ENCODE measurements at places on chromosomes 1 and 21.

DNA sequence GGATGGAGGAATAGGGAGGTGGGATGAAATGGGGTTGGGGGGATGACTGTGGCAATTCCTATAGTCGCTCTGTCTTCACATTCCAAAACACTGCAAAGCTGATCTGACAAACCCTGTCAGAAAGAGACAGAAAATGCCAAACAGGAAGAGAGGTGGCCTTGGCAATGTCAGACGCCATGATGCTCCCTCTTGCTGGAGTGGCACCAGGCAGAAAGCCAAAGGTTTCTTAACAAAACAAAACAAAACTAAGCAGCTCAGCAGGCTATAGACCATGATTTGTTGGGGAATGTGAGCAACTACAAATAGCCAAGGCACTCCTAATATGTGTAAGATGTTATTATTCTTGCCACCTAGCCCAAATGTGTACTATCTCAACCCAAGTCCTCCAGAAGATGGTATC is 42.9 kb upstream of the PLA2G2C start:
- DNase-seq = no peak

- no peak for DNase-seq
Observed at GRCh38 chr21:46028573-46029091, 47.1 kb downstream of the COL6A1 start.

DNA sequence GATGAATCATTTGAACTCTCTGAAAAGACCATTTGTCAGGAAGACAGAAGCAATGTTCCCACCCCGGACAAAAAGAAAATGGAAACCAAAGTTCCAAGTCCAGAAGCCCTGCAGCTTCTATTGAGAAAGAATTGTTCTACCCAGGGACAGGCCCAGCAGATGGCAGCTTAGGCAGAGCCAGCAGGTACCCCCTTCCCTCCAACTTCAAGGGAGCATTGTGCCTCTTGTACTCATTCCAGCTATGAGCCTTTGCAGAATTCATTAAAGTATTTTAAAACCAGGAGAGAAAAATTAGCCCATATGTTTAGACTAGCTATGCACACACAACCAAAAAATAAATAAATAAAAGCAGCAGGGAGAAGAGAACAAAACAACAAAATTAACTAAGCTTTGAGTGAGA is 85.2 kb upstream of the KCND3 start:
- DNase-seq = no peak

GRCh38 chr21:14492931-14493330 is 53.2 kb downstream of the SAMSN1 start:
- DNase-seq = no peak

DNA sequence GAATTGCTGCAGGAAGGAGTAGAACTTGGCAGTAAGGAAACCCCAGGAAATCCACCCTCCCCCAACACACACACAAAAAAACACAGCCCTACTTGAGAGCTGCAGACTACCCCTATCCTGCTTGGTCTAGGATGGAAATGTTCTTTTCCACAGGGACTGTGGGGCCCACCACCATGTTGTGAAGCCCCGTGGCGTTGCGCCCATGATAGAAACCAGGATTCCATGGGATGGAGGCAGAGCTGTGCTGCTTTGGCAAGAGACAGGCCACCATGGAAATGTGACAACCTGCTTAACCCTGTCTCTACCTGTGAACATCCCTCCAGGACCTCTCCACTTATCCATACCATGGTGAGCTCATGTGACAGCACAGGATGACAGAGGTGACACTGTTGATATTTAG is 121.1 kb upstream of the NGF start:
- DNase-seq = no peak

- DNase-seq = no peak
Observed at GRCh38 chr21:26934383-26934782, 32.5 kb downstream of the ADAMTS5 start.

- peak; percentile 67 for DNase-seq
Observed at GRCh38 chr1:203271018-203271743, 34.1 kb upstream of the BTG2 start.

- DNase-seq = no peak
Observed at GRCh38 chr1:206788487-206789050, 16.3 kb upstream of the IL10 start.

- no peak for DNase-seq
Observed at GRCh38 chr1:227273557-227273956, 44.7 kb downstream of the CDC42BPA start.

GRCh38 chr21:19353256-19353655 is 949.7 kb upstream of the TMPRSS15 start:
- no peak for DNase-seq

DNA sequence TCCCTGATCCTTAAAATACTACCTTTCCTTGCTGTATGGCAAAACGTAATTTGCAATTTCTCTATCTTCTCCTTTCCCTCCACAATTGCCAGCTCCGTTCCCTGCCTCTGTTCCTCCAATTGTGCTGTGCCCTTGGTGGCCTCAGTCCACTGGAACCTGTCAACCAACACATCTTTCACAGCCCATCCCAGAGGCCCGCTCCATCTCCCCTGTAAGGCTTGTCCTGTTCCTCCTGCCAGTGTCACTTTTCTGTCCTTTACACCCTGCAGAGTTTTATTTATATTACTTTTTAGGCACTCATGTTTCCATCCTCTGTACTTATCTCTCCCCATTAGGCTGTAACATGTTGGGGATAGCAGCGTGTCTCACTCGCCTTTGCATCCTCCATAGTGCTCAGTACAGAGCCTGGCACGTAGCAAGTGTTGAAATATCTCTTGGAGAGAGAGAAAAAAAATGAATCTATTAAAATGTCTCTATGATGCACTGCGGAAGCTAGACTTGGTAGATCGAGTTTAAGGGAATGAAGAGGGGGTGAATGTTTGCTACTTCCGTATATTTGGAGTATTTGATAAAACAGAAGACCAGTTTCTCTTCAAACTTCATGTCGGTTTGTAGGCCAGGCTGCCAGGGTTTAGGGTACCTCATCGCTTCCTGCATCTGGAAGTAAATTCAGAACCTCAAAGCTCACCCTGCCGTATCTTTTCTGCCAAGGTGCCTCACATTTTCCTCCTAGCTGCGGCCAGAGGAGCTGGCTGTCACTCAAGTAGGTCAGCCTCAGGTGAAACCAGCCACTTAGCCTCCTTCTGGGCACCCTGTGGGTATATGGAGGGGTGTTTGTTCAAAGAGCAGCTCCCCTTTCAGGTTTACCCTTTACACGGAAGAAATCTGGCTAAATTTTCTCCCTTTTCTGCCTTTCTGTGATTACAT is 303.8 kb downstream of the TM2D1 start:
- DNase-seq = no peak
